Type B pancreatic cell (in vitro differentiated cells): ENCODE measurements at places on chromosomes 1 and 21. TPM values are rescaled to one million over a fixed set of nuclear protein-coding genes. Genes with fewer than 3 reads are reported as not detected.

NKAIN1 gene
- 4.4 and 17.1 TPM in 2 replicates for total RNA-seq

C1QTNF12 gene
- 2.5 TPM in 2 replicates for total RNA-seq

ST6GALNAC5 gene
- 21.1 and 36.6 TPM in 2 replicates for total RNA-seq

PRRX1 gene
- total RNA-seq: 1.7 and 142 TPM in 2 replicates

SLC1A7 gene
- not detected in 2 replicates for total RNA-seq

VHLL gene
- total RNA-seq: 0.48 TPM in 1 of 2 replicates, not detected in the other

KCNK1 gene
- total RNA-seq: 13.7 and 18.7 TPM in 2 replicates

ZNF593OS gene
- not detected in 2 replicates for total RNA-seq

CYP4B1 gene
- 25.7 and 28.9 TPM in 2 replicates for total RNA-seq

BTG3 gene
- 37.5 and 47.9 TPM in 2 replicates for total RNA-seq
